ENCODE measurements at places on chromosomes 1 and 21.

GRCh38 chr1:109615879-109616278, 3.5 kb downstream of the GNAT2 start:
- DNase-seq = no peak

DNA sequence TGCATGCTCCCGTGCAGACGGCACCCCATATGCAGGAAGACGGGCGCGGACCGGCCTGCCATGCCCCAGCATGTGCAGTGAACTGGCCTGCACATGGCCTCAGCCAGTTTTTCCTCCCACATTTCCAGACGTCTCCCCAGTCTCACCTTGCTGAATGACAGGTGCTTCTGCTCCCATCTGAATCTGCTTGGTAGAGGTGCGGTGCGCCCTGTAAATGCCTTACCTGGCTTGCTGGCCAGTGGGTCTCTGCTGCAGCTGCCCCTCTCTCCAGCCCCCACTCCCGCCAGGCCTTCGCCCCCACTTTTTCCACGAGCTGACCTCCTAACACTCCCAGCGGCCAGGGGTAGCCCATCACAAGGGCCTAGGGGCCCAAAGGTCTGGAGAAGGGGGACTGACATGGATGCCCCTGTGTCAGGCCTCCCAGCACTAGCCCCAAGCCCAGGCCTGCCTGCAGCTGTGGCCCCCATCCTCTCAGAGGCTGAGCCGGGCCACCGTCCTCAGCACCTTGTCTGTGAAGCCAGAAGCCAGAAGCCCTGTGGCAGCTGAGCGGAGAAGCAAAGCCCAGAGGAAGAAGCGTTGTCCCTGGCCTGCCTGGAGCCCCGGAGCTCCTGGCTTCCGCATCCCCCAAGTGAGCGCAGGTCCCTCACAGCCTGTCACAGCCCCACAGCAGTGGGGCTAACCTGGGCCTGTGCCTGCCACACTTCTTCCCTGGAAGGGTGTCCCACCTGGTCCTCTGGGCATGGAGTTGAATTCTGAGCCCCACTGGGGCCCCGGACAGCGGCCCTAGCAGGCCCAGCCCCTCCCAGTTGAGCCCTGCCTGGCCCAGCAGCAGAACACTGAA, 3.7 kb upstream of the SLC19A1 start:
- no peak for DNase-seq

DNA sequence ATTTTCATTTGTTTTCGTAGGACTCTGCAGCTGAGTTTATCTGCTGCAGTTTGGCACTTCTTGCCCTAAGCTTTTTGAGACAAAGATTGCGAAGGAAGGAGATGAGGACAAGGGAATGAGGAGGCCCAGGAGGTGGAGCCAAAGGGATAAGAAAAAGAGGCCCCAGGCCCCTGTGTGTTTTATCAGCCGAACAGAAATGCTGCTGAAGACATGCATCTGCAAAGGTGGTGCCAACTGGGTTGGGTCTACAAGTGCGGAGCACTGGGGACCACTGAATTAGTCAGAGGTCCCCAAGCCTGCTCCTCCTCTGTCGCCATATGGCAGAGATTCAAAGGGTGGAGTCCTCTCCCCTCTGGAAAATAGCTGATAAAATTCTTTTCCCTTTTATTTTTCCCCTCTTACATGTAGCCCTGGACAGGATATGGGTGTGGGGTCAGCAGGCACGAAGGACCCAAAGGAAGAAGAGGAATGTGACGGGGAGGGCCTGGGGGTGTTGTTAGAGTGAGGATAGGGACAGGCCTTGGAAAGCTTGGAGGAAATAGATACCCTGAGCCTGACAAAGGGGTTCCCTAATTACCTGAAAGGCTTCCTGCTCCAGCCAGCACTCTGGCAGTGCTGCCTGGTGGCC, 2.7 kb downstream of the CD34 start:
- DNase-seq = no peak

DNA sequence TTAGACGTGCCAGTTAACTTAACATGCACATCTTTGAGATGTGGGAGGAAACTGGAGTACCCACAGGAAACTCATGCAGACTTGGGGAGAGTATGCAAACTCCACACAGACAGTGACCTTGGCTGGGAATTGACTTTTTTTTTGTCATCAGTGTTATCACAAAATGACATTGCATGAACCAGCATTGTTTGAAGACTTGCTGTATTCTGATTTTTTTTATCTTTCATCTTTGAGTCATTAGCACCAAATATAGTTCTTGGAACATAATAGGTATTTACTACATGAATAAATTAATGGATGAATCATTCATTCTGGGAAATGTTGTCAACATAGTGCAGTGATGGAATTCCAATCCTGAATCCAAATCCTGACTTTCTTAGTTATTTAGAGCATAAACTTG, 77.0 kb downstream of the ATF6 start:
- no peak for DNase-seq

DNA sequence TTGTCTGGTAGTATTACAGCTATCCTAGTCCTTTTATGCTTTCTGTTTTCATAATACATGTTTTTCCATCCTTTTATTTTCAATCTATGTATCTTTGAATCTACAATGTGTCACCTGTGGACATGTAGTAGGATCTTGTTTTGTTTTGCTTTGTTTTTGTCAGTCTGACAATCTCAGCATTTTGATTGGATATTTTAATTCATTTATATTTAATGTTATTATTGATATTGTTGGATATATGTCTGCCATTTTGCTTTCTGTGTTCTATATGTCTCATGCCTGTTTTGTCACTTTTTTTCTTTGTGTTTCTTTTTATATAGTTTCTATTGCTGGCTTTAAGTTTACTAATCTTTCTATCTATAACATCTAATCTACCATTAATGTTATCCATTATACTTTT, 11.5 kb upstream of the PRSS38 start:
- no peak for DNase-seq

DNA sequence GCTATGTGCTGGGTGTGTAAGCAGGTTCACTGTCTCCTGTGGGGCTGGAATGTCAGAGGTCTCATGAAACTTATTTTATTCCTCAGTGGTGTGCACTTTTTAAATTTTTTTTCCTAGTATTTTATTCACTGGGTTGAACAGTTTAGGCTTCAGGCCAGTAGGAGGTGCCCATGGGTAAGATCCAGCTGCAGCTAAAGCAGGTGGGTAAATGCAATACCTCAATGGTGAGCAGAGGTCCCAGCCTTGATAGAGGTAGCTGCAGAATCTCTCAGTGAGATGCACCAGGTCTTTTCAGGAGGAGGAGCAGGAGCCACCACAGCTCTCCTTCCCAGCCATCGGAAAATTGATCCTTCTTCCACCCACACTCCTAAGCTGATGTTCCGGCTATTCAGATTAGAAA, 12.6 kb upstream of the OR6N2 start:
- DNase-seq = no peak

DNA sequence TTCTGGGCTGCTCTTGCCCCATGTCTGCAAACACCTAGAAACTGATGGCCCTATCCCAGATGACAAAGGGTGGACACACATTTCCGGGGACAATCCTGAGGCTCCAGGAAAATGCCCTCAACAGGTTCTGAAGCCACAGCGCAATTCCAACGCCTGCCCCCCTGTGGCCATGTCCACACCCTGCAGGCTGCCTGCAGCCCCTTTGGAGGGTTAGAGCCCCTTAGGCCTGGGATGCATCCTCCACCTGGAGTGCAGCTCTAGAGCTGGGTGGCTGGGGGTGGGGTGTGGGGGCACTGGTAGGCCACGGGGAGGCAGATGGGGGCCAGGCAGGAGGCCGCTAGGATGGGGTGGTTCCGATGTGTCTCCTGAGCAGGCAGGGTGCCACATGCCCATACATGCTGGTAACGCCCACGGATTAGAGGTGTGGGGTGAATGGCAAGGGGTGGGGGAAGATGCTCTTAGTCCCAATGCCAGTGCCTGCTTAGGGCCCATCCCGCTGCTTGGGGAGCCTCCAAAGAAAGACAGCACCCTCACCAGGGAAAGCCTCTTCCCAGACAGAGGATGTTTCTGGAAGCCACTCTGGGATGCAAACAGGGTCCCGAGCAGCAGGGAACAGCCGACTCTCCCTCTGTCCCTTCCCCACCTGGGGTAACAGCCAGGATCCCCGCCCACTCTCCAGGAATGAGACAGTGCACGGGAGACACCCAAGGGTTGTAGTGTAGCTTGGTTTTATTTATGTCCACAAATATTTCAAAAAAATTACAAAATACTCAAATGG, 34.0 kb downstream of the SLC45A1 start:
- no peak for DNase-seq

DNA sequence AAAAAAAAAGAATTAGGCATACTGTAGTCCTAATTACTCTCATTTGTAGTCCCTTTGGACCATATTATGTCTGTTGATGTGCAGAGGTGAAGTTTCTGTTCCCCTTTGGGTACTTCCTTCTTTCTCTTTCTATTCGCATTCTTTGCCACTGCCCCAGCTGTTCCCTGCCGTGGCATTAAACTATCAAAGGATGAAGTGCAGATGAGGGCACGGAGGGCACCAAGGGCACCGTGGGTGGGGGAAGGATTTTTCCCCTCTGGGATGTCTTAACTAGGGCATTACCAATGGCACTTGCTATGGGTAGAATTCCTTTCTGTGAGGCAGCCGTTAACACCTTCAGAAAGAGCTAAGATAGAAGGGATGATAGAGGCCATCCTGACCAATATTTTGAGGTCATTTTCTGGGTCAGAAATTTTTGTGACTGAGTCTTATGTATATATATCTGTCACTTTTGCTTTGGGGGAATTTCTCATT, 4.9 kb upstream of the MAPKAPK2 start:
- DNase-seq = no peak

DNA sequence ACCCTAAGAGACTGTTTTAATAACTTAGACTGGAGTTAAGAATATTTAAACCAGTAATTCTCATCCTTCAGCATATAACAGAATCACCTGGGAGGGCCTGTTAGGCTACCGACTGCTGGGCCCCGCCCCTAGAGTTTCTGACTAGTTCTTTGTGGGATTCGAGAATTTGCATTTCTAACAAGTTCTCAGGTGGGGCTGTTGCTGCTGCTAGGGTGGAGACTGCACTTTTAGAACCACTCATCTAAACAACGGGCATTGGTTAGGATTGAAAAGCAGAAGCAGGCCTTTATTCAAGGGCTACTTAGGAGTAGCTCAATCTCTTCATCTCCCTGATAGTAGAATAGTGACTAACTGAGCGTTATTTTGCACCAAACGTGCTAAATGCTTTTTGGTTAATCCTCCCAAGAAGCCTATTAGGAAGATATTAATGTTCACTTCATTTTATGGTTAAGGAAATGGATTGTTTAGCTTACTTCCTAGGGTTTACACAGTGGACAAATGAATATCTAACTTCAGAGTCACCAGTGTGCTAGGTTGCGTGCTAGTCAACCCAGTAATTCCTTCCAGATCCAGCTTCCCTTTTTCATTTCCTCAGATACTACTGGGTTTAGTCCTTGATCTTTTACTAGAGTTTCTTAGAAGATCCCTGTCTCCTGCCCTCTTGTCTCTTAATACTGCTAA, 31.1 kb upstream of the UAP1 start:
- no peak for DNase-seq

- DNase-seq = no peak
Observed at GRCh38 chr1:161956930-161957329, 66.7 kb downstream of the OLFML2B start.

DNA sequence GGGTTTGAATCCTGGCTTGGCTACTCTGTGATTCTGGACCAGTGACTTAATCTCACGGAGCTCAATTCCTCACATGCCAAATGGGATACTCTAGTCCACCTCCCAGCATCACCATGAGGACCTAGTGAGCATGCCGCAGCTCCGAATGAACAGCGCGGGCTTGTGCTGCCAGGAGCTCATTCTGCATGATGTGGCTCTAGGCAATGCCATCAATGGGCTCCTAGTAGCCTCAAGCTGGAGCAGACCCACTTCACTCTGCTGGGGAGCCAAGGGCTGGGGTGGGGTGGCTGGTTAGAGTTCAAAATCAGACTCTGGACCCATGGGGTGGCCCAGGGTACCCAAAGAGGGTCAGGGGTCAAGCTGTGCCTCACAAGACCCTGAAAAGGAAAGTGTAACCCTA, 41.5 kb downstream of the CDK18 start:
- no peak for DNase-seq

DNA sequence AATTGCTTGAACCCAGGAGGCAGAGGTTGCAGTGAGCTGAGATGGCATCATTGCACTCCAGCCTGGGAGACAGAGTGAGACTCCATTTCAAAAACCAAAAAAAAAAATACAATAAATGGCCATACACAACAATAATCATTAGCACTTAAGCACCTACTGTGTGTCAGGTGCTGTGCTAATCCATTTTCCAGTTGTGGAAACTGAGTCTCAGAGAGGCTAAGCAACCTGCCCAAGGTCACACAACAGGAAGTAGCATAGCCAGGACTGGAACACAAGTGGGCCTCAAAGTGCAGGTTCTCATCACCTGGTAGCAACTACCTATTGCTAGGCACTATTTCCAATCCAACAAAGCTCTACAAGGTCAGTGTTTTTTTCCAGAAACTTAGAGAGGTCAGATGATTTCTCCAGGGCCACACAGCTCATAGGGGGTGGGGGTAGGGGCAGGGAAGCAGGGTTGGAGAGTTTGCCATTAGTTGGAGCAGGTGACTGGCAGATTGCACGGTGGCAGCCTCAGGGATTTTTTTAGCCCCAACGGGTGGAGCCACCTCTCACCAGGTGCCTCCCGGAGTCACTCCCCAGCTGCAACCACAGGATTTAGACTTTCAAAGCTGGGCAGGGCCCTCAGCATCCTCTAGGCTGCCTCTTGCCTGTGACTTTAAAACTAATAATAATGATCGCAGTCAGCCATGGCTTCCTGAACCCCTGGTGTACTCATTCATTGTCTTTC, 52.5 kb upstream of the ID3 start:
- DNase-seq = no peak

- no peak for DNase-seq
Observed at GRCh38 chr1:27592931-27593677, 10.8 kb downstream of the AHDC1 start.

- DNase-seq = no peak
Observed at GRCh38 chr1:85884372-85885035, 176.3 kb upstream of the ZNHIT6 start.

DNA sequence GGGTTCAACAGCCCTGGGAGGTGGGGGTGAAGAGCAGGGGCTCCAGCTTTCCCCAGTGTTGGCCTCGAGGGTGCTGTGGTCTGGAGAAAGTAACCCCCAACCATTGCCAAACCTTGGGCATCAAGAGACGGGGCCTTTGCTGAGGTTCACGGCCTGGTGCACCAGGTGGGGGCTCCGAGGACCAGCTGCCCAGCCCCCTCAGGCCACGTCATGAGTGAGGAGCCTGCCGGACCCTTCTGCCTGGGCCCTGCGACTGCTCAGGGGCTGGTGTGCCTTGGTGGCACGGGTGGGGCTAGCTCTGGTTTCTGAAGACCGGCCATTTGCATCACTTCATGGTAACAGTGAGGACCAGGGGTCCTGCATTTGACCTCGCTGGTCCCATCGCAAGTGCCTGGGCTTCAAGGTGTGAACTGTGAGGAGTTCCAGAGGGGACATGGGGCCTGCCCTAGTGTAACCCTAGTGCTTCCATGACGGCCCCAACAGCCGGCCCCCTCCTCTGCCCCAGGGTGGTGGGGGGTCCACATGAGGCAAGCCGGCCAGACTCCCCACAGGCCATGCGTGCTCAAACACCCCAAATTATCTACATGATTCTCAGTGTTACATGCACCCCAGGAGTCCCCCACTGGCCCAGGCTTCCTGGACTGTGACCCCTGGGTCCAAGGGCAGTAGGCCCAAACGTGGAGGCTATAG, 13.5 kb downstream of the MORN1 start:
- DNase-seq = no peak

GRCh38 chr1:154989195-154989860, 4.1 kb upstream of the LENEP start:
- DNase-seq = no peak

All from C1 segment of cervical spinal cord (tissue), 14 donors.